ENCODE measurements at places on chromosomes 12 and 14.

DNA sequence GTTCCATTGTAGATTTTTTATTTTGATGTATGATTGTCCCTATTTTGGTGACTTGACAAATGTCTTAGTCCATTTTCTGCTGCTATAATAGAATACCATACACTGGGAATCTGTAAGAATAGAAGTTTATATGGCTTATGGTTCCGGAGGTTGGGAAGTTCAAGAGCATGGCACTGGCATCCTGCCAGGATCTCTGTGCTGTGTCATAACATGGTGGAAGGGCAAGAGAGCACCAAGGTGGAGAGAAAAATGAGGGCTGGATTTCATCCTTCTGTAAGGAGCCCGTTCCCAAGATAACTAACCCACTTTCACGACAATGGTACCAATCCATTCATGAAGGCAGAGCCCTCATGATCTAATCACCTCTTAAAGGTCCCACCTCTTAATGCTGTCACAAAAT lies 176.7 kb downstream of the TMEM132D start:
- DNase-seq, result no peak

- DNase-seq, result no peak
These were observed 63.4 kb upstream of the DIO3 start for GRCh38 chr14:101497684-101498525.

DNA sequence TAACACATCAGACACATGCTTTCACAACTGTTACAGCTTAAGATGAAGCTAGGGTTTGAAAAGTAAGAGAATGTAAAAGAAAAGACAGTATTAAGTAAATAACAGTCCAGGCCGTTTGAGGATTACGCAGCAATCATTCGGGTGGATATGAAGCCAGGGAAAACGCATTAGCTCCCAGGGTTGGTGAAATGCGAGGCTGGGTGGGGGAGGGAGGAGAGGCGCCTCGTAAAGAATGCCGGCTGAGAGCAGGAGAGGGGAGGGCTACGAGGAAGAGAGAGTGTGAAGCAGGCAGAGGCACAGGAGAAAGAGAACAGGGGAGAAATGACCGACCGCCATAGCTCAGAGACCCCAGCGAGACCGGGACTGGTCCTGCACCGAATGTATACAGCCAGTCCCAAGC lies 73.0 kb downstream of the IQSEC3 start:
- DNase-seq, result no peak

GRCh38 chr12:29961231-29961630 lies 177.5 kb upstream of the TMTC1 start:
- no peak for DNase-seq

DNA sequence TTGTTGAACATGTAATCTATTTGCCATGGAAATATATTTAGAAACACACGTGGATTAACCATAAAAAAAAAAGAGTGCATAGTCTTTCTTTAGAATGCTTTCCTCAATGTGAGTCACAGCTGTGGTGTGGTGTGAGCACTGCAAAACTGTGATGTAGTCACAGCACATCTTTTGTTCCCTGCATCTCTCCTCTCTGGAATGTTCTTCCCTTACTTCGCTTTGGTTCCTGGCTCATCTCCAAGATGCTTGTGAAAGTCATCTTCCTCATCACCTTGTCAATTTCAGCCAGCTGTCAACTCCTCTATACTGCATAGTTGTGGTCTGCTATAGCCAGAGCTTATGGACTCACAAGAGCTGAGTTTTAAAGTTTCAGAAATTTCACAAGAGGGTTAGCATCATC lies 60.2 kb downstream of the STAB2 start:
- DNase-seq, result no peak

DNA sequence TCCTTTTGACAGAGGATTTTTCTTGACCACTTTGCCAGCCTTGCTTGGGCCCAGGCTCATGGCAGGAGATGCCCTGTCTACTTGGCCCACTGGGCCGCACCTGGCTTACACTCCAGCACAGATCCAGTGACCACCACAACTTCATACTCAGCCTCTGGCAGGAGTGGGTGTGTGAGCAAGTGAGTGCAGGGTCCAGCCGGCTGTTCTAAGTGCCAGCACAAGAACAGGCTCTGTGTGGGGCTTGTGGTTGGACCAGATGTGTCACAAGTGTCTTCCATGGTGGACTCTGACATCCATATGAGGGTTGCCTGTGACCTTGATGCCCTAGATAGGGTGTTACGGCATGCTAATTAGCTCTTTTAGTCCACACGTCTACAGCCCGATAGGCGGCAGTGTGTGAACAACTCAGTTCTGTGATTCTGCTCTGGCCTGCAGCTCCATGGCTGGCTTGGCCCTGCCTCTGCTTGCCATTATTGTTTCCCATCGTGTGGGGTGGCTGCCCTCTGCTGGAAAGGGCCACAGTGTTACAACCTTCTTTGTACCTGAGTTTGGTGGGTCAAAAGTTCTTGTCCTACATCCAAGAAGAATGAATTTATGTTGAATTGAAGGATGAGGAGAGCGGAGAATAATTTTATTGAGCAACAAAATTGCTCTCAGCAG lies 1089.1 kb downstream of the SLC6A15 start:
- no peak for DNase-seq

GRCh38 chr12:38282886-38283285 lies 33.7 kb upstream of the ALG10B start:
- DNase-seq, result no peak

DNA sequence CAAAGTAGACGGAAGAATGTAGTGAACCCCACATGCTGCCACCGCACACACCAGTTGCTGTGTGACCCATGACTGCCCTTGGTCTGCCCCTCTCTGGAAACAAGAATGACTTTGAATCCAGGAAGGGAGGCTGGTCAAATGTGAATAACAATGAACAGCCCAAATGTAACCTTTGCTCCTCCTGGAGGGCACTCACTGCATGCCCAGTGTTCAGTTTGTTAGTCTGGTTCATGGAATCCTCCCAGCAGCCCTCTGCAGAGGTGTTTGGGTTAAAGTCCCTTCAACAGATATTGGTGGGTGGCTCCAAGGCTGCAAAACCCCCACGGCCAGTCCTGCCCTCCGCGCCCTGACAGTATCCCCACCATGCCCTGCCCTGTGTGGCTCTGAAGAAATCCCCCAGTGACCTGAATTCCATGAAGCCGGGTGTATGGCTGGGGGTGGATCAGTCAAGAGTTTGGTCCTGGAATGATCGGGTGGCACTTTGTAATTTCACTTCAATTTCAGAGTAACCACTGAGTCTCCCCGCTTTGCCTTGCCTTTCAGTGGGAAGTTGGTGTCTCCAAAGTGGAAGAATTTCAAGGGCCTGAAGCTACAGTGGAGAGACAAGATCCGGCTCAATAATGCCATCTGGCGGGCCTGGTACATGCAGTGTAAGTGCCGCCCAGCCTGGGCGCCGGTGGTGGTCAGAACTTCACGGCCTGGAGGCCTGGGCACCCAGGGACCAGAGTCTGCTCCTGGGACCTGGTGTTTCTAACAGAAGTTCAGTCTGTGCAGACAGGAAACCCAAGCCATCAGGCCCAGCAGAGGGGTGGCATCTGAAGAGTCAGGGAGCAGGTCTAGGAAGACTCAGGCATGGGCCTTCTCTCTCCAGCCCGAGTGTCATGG lies 47.1 kb downstream of the IL31 start:
- DNase-seq, result no peak

GRCh38 chr12:104602896-104603295 lies 146.1 kb downstream of the CHST11 start:
- no peak for DNase-seq

- DNase-seq, result no peak
These were observed 933.0 kb downstream of the DIO2 start for GRCh38 chr14:79278286-79278797.

- DNase-seq, result no peak
These were observed 53.4 kb downstream of the PRKAB1 start for GRCh38 chr12:119721306-119721705.

DNA sequence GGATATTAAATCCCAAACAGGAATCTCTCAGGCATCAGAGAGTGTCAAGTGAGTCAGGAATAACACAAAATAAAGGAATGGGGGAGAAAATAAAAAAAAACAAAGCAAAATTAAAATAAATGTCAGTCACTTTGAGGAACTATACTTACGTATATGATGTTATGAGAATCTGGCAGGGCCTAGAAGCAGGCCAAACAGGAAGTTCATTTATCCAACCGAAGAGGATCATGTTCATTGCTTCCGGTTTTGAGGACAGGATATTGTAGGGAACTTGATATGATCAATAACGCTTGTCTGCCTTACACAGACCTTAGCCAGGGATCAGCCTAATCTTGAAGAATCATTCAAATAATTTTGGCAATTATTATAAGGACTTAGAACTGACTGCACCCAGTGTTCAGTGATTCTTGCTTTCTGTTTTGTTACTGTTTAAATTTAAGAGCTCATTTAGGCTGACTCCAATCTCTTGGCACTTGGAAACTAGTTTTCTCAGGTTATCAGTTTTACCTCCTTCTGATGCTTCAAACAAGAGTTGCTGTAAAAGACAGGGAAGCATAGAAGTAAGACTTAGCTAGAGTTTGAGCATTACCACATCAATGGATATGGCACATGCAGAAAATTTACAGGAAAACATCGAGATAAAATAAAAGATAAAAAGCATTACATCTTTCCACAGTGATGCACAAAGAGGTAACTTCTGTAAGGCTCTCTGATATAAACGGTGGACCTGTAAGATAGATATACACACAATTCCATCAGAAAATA lies 53.4 kb downstream of the ZFC3H1 start:
- DNase-seq, result no peak

DNA sequence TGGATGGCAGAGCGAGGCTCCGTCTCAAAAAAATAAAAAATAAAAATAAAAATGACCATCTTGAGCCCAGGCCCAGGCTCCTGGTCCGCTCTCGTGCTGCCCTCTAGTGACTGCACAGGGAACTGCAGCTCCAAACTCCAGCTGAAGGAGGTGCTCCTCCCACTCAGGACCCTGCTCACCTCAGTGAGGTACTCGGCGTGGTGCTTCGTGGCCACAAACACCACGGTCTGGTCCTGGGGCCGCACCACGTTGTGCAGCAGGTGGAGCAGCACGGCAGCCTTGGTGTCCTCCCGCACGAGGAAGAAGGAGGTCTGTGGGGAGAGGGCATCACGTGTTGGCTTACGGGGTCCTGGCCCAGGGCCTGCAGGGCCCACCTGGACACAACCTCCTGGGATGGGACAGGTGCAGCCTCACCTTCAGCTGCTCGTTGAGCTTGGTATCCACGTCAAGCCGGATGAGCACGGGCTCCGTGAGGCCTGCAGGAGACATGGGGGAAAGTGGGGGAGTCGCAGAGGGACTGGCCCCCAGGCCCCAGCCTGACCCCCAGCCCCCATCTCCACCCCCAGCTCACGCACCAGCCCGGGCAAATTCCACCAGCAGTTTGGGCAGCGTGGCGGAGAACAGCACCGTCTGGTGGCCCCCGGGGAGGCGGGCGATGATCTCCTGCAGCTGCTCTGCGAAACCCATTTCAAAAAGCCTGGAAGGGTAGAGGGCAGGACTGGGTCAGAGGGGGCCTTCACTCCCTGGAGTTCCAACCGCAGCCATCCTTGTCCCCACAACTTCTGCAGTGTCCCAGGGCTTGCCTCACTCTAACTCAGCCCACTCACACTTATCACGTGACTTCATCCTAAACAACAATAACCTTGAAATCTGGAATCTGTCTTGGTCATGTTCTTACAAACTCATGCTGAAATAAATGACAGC lies 10.6 kb downstream of the DDX54 start:
- DNase-seq, result no peak

DNA sequence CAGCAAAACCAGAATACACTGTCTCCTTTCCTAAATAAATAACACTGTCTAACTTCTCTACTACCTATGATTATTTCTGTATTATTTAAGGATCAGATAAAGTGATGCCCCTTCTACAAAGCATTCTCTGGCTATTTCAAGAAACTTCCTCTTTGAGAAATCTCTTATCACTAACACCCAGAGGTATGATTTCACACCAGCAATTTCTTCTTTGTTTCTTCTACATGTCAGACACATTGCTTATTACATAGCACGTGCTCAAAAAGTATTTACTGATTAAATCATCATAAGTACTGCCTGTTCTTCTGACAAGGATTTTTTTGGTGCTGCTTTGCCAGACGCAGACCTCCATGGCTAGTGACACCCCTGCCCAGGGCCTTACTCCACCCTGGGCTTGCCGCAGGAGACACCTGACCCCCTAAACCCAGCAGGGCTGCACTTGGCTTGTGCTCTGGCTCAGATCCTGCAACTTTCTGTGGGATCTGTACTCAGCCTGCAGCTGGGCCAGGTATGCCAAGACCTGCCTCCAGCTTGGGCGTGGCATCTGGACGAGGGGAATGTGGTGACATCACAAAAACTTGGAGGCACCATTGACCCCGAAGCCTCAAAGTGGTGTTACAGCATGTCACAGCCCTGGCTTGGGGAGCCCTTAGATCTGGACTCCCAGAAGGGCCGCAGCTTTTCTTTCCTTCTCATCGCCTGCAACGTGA lies 15.4 kb upstream of the HIGD1C start:
- no peak for DNase-seq

All from left renal cortex interstitium (tissue), 4 donors.